ENCODE measurements at places on chromosomes 2 and 18.

- no peak for DNase-seq
Measured at GRCh38 chr18:79241755-79242154, 154.0 kb upstream of the NFATC1 start.

GRCh38 chr2:214740867-214741395 is 68.6 kb downstream of the BARD1 start:
- DNase-seq, result no peak

DNA sequence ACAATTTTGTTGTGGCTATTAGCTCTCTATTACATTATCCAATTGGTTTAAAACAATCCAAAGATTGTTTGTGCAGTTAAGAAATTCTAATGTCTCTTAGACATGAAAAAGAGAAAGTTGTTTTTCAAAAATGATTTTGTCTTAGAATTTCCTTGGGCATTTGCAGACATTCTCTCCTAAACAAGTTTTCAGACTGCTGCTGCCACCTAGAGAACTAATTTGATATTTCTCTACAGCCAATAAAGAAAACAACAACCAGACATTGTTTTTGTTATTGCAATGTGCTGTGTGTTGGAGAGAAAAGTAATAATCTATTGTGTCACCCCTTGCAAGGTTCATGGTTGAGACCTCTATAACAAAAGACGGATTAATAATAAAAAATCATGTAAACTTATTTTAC is 119.0 kb upstream of the SYT4 start:
- no peak for DNase-seq

DNA sequence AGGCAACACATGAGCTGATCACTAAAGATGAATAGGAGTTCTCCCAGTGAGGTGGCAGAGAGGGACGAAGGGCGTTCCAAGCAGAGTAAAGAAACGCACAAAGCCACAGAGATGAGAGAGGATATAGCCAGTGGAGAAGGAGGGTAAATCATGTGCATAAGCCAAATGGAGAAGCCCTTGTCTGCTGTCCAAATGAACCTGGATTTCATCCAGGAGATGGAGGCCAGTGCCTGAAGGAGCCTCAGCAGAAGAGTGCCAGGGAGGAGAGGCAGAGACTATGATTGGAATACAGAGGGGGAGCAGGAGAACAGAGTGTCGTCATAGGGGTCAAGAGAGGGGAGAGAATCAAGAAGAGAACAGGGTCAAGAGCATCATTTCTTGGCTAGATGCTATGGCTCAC is 48.9 kb upstream of the STPG4 start:
- DNase-seq, result no peak

DNA sequence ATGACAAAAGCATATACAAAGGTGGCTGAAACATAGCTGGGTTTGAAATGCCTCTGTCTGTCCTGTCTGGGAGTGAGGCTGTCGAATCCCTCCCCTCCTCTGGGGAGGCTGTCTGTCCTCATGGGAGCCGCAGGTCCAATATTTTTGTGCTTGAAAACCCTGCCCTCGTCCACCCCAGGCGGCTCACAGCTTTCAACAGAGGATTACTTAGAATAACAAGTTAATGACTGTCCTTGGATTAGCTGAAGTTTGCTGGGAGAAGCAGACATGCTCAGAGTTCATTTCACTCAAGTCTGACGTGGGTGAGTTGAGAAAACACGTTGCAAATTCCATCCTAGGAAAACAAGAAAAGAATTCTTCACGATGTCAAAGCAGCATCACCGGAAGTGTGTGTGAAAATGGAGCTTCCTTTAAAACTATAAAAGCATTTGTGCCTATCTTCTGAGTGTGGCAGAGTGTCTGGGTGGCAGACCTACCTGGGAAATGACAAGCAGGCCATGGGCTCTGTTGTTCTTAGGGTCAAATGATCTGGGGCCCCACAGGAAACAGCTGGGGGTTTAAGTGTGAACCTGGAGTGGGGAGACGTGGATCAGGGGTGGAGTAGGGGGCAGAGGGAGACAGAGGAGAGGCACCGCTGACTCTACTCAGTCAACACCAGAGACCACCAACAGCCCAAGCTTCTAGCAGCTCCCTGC is 77.1 kb downstream of the DDX1 start:
- no peak for DNase-seq

GRCh38 chr2:215817046-215817445 is 196.3 kb downstream of the MREG start:
- DNase-seq, result no peak

GRCh38 chr18:57915865-57916582 is 112.9 kb upstream of the ATP8B1 start:
- DNase-seq, result no peak

DNA sequence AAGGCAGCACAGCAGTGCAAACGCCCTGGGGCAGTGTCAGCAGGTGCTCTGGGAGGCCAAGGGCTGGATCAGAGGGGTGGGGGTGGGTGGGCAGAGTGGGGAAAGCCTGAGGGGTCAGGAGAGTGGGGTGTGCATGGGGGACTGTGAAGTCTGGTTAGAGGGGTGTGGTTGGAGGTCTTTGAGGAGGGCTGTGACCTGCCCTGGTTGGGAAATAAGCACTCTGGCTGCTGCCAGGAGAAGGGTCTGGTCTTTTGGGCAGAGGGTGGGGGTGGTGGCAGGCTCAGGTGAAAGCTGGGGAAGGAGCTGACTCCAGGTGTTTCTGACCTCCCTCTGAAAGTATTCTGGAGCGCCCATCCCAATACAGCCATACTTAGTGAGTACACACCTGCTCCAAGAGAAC is 4.2 kb downstream of the ALPI start:
- DNase-seq, result no peak

DNA sequence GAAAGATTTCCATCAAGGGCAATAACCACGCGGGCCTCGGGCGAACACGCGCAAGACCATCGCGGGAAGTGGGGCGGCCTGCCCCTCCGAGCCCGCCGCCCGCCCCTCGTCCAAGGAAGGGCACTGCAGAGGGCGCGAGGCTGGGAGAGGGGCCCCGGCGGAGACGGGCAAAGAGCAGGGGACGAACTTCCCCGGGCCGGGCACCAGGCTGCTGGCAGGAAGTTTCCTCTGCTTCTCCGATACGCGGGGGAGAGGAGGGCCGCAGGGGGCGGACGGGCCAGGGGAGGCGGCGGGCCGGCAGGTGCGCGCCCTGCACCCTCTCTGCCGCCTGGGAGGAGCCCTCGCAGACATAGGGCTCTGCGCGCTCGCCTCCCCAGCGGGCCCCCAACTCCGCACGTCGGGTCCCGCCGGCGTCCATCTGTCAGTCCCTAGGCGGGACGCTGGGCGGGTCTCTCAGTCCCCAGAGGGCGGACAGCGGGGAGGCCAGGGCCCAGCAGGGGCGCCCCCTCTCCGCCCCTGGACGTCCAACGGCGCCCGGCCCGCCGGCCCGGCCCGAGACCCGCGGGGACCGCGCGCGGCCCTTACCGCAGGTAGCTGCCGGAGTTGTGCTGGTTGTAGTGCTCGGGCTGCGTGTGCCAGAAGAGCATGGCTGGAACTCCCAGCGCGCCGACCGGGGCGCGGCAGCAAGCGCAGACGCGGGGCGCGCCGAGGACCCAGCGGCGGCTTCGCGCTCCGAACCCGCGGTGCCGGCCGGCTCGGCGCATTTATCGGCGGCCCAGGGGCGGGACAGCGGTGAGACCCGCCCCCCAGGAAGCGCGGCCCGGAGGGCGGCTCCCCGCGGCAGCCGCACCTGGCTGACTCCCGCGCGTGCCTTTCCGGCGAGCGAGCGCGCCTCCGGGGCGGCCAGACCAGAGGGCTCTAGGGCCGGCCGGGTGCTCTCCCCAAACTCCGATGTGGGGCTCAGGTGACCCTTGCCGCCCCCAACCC is at the start of gene TFCP2L1:
TFCP2L1 (minus strand) TSS at position 740 of the 987 bp plus-strand sequence; CDS start at position 647, 93 bp downstream.
- peak; percentile 5 for DNase-seq

DNA sequence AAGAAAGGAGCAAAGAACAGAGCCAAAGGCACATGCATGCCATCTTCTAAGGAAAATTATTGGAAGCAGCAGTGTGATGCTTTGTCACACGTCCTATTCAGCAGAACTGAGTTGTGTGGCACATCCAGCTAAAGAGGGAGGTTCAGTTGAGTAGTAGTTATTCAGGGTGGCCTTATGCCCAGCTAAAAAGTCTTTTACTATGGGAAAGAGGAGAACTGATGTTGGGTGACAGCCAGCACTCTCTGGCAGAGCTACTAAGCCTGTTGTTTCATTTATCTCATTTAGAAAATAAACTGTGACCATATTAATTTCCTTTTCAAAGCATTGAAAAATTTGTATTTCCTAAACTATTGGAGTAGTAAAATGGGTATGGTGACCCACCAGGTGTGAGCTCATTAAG is 18.5 kb downstream of the ITGA6 start:
- DNase-seq, result no peak

GRCh38 chr2:193556766-193557470 is 1362.2 kb upstream of the TMEFF2 start:
- DNase-seq, result no peak

DNA sequence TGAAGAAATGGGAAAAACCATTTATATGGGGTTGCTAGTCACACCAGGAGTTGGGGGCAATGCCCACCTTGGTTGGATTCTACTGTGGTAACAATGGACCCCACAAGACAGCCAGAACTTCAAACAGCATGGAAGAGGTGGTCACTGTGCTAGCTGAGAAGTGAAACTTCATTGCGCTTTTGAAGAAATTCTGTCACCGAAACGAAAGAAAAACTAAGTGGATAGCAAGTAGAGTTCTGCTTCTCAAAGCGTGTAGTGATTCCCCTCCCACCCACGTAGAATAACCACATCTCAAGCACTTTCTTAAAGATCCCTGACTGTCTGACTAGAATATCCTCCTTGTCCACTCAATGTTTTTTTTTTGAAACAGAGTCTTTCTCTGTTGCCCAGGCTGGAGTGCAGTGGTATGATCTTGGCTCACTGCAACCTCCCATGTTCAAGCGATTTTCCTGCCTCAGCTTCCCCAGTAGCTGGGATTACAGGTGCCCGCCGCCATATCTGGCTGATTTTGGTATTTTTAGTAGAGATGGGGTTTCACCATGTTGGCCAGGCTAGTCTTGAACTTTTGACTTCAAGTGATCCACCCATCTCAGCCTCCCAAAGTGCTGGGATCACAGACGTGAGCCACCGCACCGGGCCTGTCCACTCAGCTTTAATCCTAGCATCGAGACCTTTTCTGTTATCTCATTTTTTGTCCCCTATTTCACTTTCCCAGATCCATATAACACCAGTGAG is 30.1 kb upstream of the CCL20 start:
- no peak for DNase-seq

- no peak for DNase-seq
Measured at GRCh38 chr18:30405038-30405437, 637.5 kb downstream of the DSC3 start.

GRCh38 chr2:230246206-230246605 is 20.7 kb downstream of the SP140 start:
- DNase-seq, result no peak

DNA sequence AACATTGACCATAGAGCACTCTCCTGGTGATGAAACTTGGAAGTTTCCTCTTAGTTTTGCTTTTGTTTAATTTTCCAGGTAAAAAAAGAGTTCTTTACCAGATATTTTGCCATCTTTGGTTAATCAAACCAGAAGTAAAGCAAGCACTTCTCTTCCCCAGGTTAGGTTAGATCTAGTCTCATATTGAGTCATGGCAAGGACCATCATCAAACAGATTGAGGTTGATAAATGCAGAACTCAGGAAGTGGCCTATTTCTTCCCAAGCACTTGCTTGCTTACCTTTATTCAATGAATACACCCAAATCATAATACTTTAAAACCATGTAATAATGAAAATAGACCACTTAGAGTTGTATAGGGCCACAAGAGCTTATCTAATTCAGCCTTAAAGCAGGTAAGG is 23.4 kb downstream of the DNAH6 start:
- DNase-seq, result no peak

DNA sequence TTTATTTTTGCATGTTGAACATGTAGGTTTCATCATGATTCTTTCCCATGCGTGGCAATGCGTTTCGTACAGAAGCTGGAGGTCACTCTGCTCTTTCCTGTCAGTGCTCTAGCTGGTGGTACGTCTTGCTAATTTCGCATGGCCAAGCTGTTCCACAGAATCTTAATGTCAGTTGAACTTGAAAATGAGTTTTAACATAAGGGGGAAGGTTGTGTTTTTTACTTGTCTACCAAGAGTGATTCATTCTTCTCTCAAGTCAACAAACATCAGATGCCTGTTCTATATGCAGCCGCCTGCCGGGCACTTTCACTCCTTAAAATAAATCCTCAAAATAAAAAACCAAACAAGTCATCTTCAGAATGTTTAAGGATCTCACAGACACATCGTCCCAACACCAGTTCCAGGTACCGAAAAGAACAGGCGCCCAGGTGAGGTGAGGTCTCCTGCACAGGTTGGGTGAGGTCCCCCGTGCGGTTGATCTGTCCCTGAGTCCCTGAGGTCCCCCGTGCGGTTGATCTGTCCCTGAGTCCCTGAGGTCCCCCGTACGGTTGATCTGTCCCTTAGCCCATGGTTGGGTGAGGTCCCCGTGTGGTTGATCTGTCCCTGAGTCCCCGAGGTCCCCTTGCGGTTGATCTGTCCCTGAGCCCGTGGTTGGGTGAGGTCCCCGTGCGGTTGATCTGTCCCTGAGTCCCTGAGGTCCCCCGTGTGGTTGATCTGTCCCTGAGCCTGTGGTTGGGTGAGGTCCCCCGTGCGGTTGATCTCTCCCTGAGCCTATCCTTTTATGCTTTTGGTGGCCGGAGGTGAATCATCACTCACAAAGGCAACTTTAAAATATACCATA is 57.0 kb upstream of the KCNG2 start:
- no peak for DNase-seq

- no peak for DNase-seq
Measured at GRCh38 chr18:38971881-38972280, 1406.3 kb upstream of the CELF4 start.

- DNase-seq, result no peak
Measured at GRCh38 chr2:175353275-175353674, 171.8 kb upstream of the ATP5MC3 start.

DNA sequence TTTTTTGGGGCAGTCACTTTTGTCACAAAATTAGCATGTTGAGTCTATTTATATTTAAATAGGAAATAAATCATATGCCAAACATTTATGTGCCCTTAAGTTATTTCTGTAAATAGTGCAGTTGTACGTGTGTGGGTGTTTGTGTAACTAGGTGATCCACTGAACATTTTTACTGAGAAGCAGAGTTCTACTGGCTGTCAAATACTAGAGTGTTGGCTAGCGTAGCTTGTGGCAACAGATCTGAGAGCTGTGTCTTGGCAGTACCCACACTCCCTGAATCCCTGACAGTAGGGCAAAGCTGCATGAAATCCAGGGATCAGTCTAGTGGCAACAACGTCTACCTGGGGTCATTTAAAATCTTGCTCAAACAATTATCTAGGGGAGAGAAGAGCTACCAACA is 273.1 kb upstream of the SLC8A1 start:
- no peak for DNase-seq

DNA sequence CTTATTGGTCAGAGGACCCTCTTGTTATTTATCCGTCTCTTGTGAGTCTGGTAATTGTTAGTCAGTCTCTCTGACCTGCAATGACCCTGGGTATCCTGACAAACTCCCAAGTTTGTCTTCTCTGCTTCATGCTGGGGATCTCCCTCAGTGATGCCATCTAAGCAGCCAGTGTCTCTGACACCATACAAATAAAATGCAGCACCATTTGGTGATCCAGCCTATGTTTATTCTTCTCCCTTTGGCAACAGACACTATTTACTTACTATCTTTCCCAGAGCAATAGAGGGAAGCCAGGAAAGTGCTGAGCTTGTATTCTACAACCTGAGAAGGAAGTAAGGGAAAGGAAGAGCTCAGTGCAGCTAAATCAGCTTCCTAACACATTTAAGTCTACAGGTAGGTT is 15.9 kb downstream of the SERPINE2 start:
- DNase-seq, result no peak

Data from activated gamma-delta T cell treated with anti-CD3 and anti-CD28 coated beads, Interleukin-2, amount 50 U/mL, for 16 hours (primary cell).